ENCODE measurements at places on chromosomes 3 and 15. TPM values are rescaled to one million over a fixed set of nuclear protein-coding genes. Genes with fewer than 3 reads are reported as not detected.

DNA sequence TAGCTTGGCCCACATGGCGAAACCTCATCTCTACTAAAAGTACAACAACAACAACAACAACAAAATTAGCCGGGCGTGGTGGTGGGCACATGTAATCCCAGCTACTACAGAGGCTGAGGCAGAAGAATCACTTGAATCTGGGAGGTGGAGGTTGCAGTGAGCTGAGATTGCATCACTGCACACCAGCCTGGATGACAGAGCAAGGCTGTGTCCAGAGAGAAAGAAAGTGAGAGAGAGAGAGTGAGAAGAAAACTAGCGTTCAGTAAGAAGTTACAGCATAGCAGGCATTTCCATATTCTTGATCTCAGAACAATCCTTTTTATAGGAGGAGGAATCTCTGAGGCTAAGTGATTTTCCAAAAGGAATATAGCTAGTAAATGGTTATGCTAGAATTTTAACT is 1076.1 kb downstream of the AGBL1 start:
- DNase-seq, result no peak

Gene NANOGP8
- total RNA-seq, result not detected

GRCh38 chr15:48315041-48315440 is 16.2 kb upstream of the DUT start:
- no peak for DNase-seq

DNA sequence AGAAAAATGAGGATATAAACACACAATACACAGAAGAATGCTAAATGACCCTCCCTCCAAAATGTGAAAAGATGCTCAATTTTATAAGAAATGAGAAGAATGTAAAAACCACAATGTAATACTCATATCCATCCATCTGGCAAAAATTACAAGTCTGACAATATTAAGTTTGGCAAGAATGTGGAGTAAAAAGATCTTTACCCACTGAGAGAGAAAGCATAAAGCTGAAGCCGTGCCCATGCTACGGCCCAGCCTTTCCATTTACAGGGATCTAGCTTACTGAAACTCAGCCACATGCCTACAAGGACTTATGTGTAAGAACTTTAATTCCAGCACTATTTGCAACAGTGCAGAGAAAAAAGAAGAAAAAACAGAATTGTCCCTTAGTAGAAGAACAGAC is 42.9 kb downstream of the ATP13A3 start:
- DNase-seq, result no peak

GRCh38 chr3:71402911-71403310 is 180.6 kb downstream of the FOXP1 start:
- no peak for DNase-seq

Data from K562 (cell line).